ENCODE measurements at places on chromosomes 1 and 21. TPM values are rescaled to one million over a fixed set of nuclear protein-coding genes. Genes with fewer than 3 reads are reported as not detected.

ATP1A4 gene
- 0.04 TPM for polyA plus RNA-seq

EDEM3 gene
- polyA plus RNA-seq, result 32.6 TPM

ADSS2 gene
- 53.8 TPM for polyA plus RNA-seq

OLFML2B gene
- 10.2 TPM for polyA plus RNA-seq

SHE gene
- 11.1 TPM for polyA plus RNA-seq

KCNJ6 gene
- polyA plus RNA-seq, result 0.30 TPM

CCDC24 gene
- polyA plus RNA-seq, result 27.0 TPM

IFNLR1 gene
- polyA plus RNA-seq, result 4.4 TPM

LCK gene
- 5.9 TPM for polyA plus RNA-seq

OLIG1 gene
- polyA plus RNA-seq, result 0.20 TPM

FLAD1 gene
- 27.4 TPM for polyA plus RNA-seq

DIO1 gene
- polyA plus RNA-seq, result 10.3 TPM

KCNE2 gene
- polyA plus RNA-seq, result 1.6 TPM

OR2T33 gene
- not detected for polyA plus RNA-seq

SPOCD1 gene
- 0.25 TPM for polyA plus RNA-seq

CAPZA1 gene
- 129 TPM for polyA plus RNA-seq

TRAF5 gene
- polyA plus RNA-seq, result 12.4 TPM

EFNA1 gene
- 71.2 TPM for polyA plus RNA-seq

OR2L5 gene
- not detected for polyA plus RNA-seq

LGALS8 gene
- polyA plus RNA-seq, result 74.1 TPM

HSD11B1 gene
- 0.29 TPM for polyA plus RNA-seq

ANKRD35 gene
- polyA plus RNA-seq, result 2.4 TPM

TAS1R1 gene
- 0.05 TPM for polyA plus RNA-seq

GREM2 gene
- 1.0 TPM for polyA plus RNA-seq

MR1 gene
- 3.4 TPM for polyA plus RNA-seq

LCE1B gene
- polyA plus RNA-seq, result not detected

SV2A gene
- polyA plus RNA-seq, result 8.4 TPM

BPNT1 gene
- polyA plus RNA-seq, result 41.1 TPM

RGS4 gene
- polyA plus RNA-seq, result 13.2 TPM

GBP1 gene
- polyA plus RNA-seq, result 13.0 TPM

SPATA45 gene
- 0.37 TPM for polyA plus RNA-seq

RGS7 gene
- 6.2 TPM for polyA plus RNA-seq

ETS2 gene
- polyA plus RNA-seq, result 44.8 TPM

CYP2J2 gene
- polyA plus RNA-seq, result 1.1 TPM

CDC7 gene
- polyA plus RNA-seq, result 34.0 TPM

PSMG1 gene
- 52.1 TPM for polyA plus RNA-seq

TNFAIP8L2 gene
- polyA plus RNA-seq, result 2.2 TPM

MROH9 gene
- not detected for polyA plus RNA-seq

HCRTR1 gene
- polyA plus RNA-seq, result 0.07 TPM

EXTL1 gene
- 1.5 TPM for polyA plus RNA-seq

CCDC185 gene
- polyA plus RNA-seq, result 0.20 TPM

NUF2 gene
- polyA plus RNA-seq, result 26.6 TPM

KRTAP6-1 gene
- not detected for polyA plus RNA-seq

GJA9 gene
- 0.25 TPM for polyA plus RNA-seq

RGS16 gene
- polyA plus RNA-seq, result 2.5 TPM

CHAF1B gene
- 9.2 TPM for polyA plus RNA-seq

PROK1 gene
- polyA plus RNA-seq, result 0.22 TPM

SLC44A3 gene
- 98.0 TPM for polyA plus RNA-seq

TTC39A gene
- polyA plus RNA-seq, result 8.5 TPM

PAQR7 gene
- 27.4 TPM for polyA plus RNA-seq

AP4B1 gene
- polyA plus RNA-seq, result 41.9 TPM

ZBTB7B gene
- 11.8 TPM for polyA plus RNA-seq

AK5 gene
- 5.9 TPM for polyA plus RNA-seq

FAM72C gene
- polyA plus RNA-seq, result 1.4 TPM

LCE7A gene
- not detected for polyA plus RNA-seq

CELA2B gene
- polyA plus RNA-seq, result 0.41 TPM

KLHDC8A gene
- polyA plus RNA-seq, result 1.5 TPM
